Stomach (tissue), 19 donors: ENCODE measurements at places on chromosomes 4 and X.

DNA sequence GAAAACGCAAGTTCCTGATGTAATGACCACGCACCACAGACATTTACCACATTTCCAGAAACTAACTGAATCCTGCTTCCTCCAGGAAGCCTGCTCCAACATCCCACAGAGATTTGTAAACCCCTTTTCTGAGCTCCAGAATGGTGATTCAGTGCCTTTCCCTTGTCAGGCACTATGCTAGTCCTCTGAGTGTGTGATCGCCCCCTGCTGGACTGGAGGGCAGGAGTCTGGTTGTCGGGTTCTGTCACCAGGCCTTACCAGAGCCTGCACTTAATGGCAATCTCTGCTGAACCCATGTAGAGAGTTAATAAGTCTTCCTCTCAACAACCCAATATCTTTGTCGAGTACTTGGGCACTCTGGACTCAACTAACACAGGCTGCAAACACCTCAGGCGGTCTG, 14.5 kb upstream of the KDM5C start:
- DNase-seq: no peak

- no peak for DNase-seq
These were observed 258.2 kb downstream of the PPP3CA start for GRCh38 chr4:101089168-101089567.

GRCh38 chr4:150251752-150252190, 173.5 kb downstream of the DCLK2 start:
- peak; percentile 71 for DNase-seq

DNA sequence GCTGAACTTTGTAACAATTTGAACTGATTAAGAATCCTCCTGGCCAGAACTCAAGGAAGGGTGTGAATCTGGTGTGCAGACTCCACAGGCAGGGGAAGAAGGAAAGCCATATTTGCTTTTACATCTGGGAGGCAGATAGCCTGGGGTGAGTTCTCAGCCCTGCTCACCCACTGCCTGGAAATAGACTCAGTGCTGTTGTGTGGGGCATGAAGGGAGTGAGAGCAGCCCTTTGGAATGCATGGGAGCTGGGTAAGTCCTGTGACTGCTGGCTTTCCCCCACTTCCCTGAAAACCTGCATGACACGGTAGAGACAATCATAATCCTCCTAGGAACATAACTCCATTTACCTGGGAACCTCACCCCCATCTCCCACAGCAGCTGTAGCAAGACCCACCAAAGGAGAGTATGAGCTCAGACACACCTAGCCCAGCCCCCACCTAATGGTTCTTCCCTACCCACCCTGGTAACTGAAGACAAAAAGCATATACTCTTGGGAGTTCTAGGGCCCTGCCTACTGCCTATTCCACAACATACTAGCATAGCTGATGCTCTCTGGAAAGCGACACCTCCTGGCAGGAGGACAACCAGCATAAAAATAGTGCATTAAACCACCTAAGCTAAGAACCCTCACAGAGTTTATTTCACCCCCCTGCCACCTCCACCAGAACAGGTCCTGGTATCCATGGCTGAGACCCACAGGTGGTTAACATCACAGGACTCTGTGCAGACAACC, 59.3 kb upstream of the UBQLN2 start:
- DNase-seq: no peak

DNA sequence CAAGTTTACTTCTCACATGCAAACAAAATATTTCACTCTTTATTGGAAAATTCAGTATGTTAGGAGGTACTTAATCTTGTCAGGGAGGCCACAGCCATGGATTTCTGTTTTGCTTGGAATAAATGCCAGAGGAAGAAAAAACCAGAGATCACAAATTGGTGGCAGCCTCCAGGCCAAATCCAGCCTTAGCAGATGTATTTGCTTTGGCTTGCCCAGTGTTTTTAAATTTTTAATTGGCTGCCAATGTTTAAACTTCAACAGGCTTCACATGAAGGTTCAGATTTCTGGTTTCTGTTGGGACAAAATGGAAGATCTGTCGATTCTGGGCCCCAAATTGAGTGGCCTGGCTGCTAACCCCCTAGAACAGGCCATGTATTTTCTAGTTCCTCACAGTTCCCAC, 19.2 kb downstream of the YY2 start:
- no peak for DNase-seq

DNA sequence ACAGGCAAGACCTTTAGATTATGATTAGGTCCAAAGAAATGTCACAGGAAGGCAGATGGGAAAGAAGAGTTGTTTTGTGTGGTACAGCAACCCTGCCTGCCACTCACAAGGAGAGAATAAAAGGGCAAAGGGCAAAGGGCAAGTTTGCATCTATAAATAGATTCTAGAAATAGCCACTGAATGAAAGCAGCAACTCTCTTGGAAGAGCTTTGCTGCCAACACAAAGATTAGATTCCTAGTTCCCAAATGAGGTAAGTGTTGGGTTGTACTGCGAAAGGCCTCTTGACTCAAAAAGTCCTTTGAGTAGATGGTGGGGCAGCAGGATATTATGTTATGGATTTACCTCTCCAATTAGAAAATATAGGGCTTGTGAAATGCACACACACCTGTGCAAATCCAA, 61.2 kb downstream of the MOSPD2 start:
- no peak for DNase-seq

GRCh38 chr4:112853662-112854256, 195.7 kb upstream of the ANK2 start:
- no peak for DNase-seq

GRCh38 chrX:37783305-37783704, 3.4 kb downstream of the CYBB start:
- DNase-seq: no peak

- no peak for DNase-seq
These were observed 111.1 kb upstream of the FMR1 start for GRCh38 chrX:147800663-147801062.

DNA sequence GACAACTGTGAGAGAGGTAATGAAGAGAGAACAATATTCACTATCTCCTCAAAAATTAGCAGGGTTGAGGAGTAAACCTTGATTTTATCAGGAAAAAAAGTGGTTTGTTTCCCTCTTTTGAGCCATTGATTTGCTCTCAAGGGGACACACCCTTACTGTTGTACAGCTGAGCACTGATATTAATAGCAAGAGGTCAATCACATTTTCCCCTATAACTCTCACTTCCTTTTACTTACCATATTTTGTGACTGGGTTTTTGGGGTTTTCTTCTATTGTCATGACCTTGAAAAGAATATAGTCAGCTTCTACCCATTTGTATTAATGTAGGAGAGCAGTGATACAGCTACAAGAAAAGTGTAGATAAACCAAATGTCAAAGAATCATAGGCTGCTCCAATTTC, 70.2 kb upstream of the LONRF3 start:
- no peak for DNase-seq

- DNase-seq: peak; percentile 46
These were observed 218.9 kb downstream of the PCDH7 start for GRCh38 chr4:30939069-30939468.

- no peak for DNase-seq
These were observed 60.4 kb downstream of the SUPT20HL2 start for GRCh38 chrX:24253469-24253868.

GRCh38 chrX:116170511-116170910, at the start of gene AGTR2:
TSS of gene AGTR2 (plus strand) at chrX:116170744. CDS start at chrX:116172281, 1,537 bp downstream.
- no peak for DNase-seq

- DNase-seq: no peak
These were observed 32.5 kb downstream of the TMEM150C start for GRCh38 chr4:82529322-82529721.

DNA sequence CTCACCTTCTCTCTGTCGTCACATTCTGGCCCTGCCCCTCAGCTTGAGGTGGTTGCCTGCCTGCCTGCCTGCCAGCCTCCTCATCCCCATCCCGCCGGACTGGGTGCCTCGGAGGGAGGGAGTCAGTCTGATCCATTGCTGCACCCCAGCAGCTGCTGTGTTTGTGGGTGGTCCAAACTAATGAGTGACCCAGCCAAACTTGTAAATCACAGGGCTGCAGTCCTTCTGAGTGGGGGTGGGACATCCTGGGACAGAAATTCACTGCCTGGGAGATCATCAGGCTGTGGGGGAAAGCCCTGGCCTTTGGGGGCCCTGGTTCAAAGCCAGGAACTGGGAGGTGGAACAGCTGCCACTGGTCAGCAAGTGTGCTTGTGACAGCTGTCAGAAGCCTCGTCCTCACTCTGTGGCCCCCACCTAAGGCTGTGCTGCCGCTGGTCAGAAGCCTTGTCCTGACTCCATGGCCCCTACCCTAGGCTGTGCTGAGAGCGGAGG, 5.6 kb downstream of the GPR78 start:
- no peak for DNase-seq

GRCh38 chr4:133550436-133550835, 401.3 kb downstream of the PCDH10 start:
- DNase-seq: no peak

- DNase-seq: no peak
These were observed 5.1 kb downstream of the MORF4L2 start for GRCh38 chrX:103681443-103681842.

DNA sequence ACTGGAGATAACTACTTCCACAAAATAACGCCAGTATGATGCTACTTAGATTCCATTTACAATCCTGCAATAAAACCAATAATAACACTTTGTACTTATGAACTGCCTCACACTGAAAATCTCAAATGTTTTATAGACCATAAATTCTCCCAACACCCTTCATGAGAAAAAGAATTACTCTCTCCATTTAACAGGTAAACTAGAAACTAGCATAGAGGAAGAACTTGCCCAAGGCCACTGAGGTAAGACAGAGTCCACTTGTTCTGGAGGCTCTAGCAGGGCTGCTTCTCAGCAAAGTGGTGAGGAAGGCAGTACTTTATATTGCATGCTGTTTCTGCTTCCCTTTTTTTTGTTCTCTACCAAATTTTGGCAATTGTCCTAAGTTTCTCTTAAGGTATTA, 11.5 kb upstream of the BMP3 start:
- no peak for DNase-seq

DNA sequence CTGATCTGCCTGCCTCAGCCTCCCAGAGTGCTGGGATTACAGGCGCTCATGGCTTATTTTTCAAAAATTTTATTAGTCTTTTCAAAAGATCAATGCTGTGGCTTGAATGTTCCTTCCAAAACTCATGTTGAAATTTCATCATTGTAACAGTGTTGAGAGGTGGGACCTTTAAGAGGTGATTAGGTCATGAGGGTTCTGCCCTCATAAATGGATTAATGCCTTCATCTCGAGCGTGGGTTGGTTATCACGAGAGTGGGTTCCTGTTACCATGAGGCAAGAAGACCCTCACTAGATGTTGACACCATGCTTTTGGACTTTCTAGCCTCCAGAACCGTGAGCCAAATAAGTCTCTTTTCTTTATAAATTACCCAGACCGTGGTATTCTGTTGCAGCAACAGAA, 30.3 kb downstream of the EIF2S3 start:
- no peak for DNase-seq

- DNase-seq: peak; percentile 24
These were observed 1.5 kb upstream of the IRAK1 start for GRCh38 chrX:154021131-154021611.

DNA sequence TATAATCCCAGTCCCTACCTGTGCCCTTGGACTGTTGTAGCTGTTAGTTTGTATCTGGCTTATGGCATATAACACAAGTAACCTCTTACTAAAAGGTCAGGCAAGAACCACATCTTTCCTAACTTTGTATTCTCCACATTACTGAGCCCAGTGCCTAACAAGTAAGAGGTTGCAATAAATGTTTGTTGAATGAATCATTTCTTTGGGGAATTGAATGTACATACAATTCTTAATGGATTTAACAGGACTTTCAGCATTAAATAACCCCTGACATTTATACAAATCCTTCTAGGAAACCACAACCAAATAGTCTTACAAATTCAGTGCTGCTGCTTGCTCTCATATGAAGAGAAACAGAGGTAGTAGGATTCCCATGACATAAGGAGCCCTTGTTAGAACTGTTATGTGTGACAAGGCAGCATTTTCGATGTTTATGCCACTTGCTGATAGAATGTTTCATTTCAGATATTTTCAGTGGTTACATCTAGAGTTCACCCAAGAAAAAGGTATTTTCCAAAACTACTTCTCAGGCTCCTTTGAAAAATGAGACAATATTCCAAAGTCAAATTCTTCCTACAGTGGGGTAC, 62.0 kb downstream of the MBNL3 start:
- no peak for DNase-seq

DNA sequence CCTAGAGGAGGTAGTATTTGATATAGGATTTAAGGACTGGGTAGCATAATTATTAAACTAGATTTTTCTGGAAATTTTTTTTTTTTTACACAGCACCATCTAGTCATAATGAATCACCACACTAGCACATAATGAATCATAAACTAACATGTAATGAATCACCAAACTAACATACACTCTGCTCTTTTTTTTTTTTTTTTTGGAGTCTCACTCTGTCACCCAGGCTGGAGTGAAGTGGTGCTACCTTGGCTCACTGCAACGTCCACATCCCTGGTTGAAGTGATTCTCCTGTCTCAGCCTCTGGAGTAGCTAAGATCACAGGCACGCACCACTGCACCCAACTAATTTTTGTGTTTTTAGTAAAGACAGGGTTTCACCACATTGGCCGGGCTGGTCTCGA, 92.5 kb downstream of the FAM13A start:
- DNase-seq: no peak

GRCh38 chrX:85109235-85109634, 105.6 kb downstream of the APOOL start:
- no peak for DNase-seq
